ENCODE measurements at places on chromosomes 5 and 9. TPM values are rescaled to one million over a fixed set of nuclear protein-coding genes. Genes with fewer than 3 reads are reported as not detected.

DNA sequence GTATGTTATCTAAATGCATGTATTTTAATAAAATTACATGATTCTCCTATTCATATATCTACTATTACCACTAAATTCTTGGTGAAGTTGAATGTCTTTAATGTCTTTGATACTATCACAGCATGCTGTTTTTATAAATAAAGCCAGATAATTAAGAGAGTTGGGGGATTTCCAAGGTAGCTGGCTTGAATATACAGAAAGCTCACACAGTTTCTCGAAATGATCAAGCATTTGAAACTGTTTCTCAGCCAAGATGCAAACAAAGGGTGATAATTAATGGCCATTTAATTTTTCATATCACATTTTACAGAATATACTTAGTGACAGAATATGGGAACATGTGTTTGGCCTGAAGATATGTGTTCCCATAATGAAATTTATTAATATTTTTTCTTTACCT lies 145.6 kb upstream of the CDH12 start:
- H3K4me1 ChIP-seq, result no peaks in the 10 kb centered on the region
- H3K4me3 ChIP-seq, result no peak overlapping the region
- no peak overlapping the region for H3K27ac ChIP-seq
- H3K36me3 ChIP-seq, result no peaks in the 10 kb centered on the region

SLC45A2 gene
- total RNA-seq, result not detected

DNA sequence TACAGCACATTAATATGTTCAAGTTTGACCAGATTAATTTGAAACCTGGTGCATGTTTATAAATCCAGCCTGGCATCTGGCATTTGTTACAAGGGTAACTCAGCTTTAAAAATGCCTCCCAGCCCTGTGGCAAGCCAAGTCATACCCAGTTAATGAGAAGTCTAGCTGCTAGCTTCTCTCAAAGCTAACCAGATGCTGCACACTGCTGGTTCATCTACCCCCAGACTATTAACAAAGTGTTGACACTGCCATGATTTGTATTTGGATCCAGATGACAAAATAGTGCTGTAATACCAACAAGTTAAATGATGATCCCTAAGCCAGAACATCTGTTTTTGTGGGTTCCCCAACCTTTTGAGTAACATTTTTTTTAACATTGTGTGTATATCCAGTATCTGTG lies 573.7 kb upstream of the DAB2 start:
- H3K4me1 ChIP-seq, result no peaks in the 10 kb centered on the region
- no peak overlapping the region for H3K4me3 ChIP-seq
- DNase-seq, result no peak

DNA sequence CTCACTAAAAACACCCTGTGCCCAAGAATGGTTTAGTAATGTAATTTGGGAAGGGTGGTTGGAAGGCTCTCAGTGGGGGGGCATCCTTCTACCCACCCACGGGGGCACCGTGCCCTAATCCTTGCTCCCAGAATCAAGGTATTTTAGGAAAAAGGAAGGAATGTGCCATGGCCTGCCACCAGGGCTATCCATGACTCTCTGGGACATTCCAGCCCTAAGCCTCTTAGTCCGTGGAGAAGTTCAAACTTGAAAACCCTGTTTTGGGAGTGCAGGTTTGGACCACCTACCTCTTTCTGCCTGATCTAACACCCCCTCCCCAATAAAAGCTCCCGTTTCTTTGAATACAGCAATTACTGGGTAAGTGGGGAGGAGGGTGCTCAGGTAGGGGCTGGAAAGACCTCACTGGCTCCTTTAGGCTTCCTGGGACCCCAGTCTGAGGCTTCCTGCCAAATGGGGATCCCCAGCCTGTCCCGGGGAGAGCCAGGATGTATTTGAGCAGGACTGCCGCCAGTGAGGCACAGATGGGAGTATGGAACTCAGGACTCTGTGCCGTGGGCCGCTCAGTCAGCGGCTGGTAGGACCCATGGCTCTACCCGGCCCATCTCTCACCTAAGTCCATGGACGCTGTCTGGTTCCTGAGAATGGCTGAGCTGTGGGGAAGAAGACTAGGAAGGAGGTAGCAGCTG lies 3.6 kb upstream of the PITX1 start:
- peak; percentile 24 for DNase-seq
- H3K36me3 ChIP-seq, result no peaks in the 10 kb centered on the region
- H3K4me3 ChIP-seq, result no peak overlapping the region
- H3K4me1 ChIP-seq, result peaks cover 27% of the 10 kb centered on the region
- H3K27me3 ChIP-seq, result peaks cover 95% of the 10 kb centered on the region

DNA sequence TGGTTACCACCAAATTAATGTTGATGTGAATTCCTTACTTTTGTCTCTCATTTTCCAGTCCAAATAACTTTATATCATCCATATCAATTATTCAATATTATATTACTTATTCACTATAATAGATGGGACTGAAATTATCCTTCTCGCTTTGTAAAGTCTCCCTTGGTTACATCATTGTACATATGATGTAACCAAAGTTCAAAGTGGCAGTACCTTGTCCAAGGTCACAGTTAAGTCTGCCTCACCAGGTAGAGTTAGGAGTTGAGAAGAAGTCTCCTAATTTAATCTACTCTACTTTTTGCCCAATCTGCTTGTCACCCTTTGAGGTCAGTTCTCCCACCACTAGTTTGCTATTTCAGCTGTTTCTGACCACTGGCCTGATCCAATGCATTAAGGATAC lies 83.7 kb upstream of the CLINT1 start:
- H3K36me3 ChIP-seq, result no peaks in the 10 kb centered on the region
- no peak overlapping the region for H3K4me3 ChIP-seq
- H3K27me3 ChIP-seq, result no peaks in the 10 kb centered on the region

KIF4B gene
- total RNA-seq, result not detected

DNA sequence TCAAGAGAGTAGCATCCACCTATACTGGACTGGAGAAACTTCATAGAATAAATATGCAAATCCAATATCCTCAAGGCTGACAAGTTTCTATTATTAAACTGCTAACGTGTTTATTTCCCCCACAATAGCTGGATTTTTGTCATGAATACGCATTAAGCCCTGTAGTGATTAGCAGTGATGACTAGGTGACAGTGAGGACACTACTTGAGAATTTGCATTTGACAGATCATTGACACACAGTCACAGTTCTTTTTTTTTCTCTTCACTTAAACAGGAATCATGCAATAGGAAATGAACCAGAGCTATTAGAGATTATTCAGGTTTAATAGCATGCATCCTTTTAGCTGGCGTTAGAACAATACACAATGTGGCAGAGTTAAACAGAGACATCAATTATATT lies 35.3 kb downstream of the MPDZ start:
- no peak overlapping the region for H3K4me3 ChIP-seq
- H3K4me1 ChIP-seq, result no peaks in the 10 kb centered on the region
- H3K36me3 ChIP-seq, result peaks cover 4% of the 10 kb centered on the region
- no peak for DNase-seq
- no peaks in the 10 kb centered on the region for H3K27me3 ChIP-seq

TMEM174 gene
- total RNA-seq, result not detected
